ENCODE measurements at places on chromosomes 6 and 20.
A peak's percentile ranks its signal among the peaks of the same experiment; 100 is the strongest.

DNA sequence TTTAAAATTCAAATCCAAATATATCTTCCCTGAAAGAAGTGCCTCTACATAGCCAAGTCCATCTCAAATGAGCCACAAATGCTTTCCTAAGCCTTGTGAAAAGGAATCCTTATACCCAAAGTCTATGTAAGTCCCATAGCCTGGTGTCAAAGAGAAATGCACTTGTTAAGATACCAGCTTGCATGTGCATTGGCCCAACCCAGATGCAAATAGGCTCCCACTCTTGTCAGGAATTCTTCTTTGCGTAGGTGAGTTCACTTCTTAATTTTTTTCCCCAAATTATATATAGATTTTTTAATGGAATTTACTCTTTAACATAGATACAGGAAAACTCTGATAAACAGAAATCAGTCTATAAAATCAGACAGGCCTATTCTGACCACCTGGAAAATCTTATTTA lies 105.6 kb downstream of the RALGAPA2 start:
- no peak for DNase-seq

DNA sequence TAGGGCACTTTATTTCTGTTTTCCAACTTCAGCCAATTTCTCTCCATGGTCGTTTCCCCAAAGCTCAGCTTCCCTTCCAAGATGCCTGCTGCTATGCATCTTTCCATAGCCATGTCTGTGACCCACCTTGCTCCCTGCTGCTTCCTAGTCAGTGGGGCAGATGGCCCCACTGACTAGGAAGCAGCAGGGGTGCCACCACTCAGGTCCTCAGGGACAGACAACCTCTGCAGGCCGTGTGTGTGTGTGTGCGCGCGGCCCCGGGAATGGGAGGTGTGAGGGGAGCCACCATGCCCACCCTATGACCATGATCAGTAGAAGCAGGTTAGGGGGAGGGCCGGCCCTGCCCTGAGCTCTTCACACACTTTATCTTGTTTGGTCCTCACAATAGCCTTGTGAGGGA lies 2.7 kb upstream of the IP6K3 start:
- no peak for DNase-seq

DNA sequence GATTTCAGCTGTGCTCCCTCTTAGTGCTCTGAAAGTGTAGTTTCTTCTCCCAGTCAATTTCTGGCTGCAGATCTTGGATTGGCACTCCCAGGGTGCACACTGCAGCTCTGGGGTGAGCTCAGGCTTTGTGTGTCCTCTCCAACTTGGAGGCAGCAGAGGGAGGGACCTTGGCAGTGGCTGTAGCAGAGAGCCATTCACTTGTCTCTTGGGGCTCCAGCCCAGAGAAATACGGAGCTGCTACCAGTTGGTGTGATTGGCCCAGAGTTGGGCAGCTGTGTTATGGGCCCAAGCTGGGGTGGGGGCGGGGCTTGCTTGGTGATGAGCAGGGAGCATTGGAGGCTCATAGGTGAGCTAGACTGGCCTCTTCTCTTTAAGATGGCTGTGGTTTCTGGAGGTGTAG lies 65.9 kb downstream of the KLHL32 start:
- no peak for DNase-seq

DNA sequence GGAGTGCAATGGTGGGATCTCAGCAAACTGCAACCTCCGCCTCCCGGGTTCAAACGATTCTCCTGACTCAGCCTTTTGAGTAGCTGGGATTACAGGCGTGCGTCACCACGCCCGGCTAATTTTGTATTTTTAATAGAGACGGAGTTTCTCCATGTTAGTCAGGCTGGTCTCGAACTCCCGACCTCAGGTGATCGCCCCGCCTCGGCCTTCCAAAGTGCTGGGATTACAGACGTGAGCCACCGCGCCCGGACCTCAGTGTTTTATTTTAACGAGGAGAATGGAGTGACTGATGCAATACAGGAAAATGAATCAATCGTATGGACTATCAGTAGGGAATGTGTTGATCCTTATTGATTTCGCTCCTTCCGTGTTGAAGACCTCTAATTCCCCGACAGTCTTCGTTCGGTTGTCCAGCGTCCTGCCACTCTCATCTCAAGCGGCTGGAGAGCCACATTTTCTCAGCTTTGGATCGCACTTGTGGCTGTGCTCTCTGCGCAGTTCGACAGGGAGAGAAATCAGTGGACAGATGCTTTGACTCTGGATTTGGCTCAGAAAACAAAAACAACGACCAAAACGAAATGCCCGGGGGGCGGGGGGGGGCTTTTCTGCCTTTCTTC lies 166.2 kb downstream of the TRIM27 start:
- DNase-seq: no peak

DNA sequence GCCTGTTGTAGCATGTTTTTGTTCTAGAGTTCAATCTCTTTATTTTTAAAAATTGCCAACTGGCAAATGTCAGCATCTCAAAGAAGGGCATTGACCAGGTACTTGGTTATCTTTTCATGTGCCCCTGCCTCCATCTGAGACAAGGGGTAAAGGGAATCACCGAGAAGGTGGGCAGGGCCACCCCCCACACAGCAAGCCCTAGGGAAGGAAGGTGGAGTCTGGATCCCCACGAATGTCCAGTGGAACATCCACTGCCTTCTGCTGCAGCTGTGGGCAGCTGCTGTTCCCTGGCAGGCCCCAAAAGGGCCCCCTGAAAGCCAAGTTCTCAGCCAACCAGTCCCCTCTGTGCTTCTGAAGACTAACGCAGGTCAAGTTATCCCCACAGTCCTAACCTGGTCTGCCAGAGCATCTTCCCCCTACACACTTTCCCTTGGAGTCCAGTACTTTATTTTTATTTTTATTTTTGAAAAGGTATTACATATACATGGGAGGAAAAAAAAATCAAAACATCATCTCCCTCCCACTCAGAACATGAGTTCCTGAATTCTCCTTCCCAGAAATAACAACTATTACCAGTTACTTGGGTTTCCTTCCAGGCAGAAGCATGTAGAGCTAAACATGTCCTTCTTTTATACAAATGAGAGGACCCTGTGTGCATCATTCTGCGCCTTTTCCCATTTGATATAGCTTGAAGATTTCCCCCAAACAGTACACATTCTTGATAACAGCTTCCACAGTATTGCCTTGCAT lies 253.7 kb downstream of the MAFB start:
- DNase-seq: no peak

DNA sequence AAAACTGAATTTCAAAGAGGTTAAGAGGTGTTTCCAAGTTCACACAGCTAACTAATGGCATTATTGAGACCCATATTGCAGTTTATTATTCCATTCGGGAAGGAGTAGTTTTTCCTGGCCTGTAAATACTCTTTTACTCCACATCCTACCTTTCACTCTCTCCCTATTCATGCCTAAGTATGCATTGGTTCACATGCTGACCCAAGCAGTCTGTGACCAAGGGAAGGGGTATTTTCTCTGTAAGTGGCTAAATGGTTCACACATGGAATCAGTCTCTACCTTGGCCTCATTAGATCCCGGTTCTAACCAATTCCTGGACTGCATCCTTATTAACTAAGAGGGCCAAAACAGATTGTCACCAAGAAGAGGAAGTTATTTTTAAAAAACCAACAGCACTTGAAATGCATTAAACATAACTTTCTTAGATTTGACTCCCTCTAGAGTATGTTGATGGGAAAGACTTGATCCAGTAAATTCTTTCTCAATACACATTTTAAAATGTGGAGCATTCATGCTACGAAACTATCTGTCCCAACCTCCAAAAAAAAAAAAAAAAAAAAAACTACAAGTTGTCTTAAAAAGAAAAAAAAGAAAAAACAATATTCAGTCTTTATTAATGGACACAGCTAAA lies 17.8 kb upstream of the RSPO3 start:
- no peak for DNase-seq

DNA sequence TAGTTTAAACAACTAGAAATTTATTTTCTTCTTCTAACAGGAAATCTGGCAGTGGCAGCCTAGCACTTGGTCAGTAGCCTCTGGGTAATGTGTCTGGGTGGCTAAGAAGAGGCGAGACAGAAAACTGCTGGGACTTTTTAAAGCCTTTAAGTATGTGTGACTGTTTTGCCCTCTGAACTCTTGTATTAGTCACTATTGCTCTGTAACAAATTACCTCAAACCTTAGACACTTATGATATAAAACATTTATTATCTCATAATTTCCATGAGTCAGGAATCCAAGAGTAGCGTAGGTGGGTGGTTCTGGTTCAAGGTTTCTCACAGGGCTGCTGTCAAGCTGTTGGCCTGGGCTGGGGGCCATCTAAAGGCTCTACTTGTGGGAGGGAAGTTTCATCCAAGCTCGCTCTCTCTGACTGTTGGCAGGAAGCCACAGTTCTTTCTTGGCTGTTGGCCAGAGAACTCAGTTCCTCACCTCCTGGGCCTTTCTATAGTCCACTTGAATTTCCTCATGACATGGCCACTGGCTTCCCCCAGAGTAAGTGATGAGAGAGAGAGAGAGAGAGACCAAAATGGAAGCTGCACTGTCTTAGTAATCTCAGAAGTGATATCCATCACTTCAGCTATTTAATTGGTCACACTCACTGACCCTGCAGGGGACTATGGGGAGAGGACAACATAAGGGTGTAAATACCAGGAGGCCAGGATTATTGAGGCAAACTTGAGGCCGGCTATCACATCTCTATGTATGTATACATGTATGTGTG lies 17.4 kb upstream of the TBC1D22B start:
- DNase-seq: peak; percentile 85

DNA sequence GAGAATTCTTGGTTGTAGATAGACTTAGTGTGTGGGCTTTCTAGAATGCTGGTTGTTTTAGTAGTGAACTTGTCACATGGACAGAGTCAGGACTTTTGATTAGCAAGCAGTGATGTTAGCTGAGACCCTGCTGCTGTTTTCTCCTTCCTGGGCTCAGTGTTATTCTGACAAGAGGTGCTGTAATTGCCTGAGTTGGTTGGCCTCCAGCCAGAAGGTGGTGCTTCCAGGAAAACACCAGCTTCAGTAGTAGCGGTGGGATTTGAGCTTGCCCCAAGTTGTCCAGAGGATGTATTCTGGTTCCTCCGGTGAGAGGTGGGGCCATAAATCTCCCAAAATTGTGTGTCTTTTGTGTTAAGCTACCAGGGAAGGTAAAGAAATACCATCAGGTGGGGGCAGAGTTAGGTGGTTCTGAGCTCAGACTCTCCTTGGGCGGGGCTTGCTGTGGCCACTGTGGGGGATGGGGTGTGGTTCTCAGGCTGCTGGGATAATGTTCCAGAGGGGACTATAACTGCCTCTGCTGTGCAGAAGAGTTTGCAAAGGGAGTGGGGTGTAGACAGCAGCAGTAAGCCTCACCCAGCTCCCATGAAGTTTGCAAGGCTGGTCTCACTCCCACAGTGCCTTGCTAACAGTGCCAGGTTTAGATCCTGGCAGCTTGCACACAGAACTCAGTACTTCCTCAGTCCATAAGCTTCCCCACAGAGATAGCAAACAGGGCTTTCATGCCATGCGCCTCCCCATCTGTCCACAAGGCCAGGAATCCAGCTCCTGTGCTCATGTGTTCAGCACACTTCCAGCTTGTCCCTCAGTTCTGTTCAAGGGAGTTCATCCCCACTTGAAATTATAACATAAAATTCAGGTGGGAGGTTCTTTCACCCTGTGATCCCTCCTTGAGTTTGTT lies 278.4 kb upstream of the PTCHD4 start:
- no peak for DNase-seq

- DNase-seq: no peak
Observed at GRCh38 chr20:60238992-60239660, 280.9 kb downstream of the CDH26 start.

DNA sequence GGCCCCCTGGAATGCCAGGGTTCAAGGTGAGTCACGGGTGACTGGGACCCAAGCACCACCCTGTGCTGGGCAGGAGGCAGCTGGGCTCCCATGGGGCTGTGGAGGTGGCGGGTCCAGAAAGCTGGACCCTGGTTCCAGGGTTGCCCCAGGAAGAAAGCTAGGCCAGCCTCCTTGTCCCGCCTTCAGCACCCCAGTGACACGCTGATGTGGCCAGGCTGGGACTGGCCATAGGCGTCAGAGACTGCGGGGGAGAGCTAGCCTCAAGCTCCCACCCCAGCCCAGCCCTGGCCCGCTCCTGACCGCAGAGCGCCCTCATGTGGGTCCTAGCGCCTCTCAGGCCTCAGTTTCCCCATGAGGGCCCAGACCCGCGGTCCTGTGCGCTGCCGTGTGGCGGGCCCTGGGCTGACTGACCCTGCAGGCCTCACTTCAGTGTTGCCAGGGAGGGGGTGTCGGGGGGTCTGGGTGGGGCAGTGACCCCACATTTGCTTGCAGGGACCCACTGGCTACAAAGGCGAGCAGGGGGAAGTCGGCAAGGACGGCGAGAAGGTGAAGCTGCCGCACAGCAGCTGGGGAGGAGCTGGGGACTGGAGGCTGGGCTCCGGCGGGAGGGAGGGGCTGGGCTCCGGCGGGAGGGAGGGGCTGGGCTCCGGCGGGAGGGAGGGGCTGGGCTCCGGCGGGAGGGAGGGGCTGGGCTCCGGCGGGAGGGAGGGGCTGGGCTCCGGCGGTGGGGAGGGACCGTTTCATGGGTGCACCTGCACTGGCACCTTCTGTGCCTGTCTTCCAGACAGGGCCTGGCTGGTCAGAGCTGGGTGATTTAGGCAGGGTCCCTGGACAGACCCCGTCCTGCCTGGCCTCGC lies 7.9 kb downstream of the COL9A3 start:
- no peak for DNase-seq

DNA sequence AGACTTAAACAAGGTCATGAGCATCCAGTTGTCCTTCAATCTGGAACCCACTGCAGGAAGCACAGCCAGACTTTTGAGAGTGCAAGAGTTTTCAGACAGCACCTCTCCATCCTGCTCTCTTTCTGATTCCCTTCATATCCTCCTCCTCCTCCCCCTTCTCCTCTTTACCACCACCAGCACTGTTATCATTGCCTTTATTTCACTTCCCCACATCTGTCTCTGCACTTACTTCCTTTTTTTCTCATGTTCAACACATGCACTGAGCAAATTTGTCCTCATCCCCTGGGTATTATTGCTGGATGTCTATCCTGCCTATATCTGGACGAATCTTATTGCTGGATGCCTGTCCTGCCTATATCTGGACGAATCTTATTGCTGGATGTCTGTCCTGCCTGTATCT lies 554.8 kb downstream of the DHX35 start:
- DNase-seq: no peak

DNA sequence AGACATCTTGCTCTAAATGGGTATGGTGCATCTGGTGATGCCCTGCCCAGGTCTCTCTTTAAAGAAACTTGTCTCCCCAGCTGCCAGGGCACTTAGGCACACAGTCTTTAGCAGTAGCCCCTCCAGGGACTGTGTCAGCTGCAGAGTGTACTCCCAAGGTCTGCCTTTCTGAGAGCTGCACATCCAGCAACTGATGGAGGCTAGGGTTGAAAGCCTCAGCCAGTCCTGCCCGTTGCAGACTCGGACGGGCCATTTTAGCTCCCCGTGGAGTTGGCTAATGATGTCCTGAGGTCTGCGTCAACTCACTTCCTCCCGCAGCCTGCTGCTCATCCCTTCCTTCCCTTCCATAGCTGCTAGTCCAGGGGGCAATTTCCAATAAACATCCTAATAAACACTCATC lies 381.8 kb downstream of the PTPRT start:
- no peak for DNase-seq

All from heart right ventricle (tissue), 16 donors.